ENCODE measurements at places on chromosomes 7 and 10.

DNA sequence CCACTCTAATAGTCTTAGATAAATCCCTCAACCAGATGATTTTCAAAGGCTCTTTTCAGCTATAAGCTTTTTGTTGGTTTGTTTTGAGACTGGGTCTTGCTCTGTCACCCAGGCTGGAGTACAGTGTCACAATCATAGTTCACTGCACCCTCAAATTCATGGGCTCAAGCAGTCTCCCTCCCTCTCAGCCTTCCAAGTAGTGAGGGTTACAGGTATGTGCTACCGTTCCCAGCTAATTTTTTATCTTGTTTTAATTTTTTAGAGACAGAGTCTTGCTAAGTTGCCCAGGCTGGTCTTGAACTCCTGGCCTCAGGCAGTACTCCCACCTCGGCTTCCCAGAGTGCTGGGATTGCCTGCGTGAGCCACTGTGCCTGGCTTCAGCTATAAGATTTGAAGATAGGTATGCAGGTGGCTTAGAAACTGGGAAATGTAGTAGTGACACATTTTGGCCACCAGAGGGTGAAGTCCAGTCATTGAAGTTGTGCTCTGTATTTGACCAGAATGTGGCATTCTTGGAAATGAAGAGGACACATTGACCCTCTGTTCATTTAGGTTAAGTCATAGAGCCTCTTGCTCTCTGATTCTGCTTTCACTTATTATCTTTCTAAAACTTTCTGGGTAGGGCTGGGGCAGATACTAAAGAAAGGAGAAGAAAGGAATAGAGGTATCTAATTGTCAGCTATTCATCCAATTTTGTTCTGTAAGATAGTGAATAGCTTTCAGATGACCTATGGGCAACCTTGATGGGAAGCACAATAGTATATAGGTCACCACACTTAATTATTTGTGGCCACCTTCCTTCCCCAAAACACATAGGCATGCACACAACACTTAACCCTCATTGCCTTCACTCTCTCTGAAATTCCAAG, 36.0 kb downstream of the R3HCC1L start:
- DNase-seq: no peak

GRCh38 chr10:130180416-130180815, 44.2 kb downstream of the GLRX3 start:
- DNase-seq: no peak

DNA sequence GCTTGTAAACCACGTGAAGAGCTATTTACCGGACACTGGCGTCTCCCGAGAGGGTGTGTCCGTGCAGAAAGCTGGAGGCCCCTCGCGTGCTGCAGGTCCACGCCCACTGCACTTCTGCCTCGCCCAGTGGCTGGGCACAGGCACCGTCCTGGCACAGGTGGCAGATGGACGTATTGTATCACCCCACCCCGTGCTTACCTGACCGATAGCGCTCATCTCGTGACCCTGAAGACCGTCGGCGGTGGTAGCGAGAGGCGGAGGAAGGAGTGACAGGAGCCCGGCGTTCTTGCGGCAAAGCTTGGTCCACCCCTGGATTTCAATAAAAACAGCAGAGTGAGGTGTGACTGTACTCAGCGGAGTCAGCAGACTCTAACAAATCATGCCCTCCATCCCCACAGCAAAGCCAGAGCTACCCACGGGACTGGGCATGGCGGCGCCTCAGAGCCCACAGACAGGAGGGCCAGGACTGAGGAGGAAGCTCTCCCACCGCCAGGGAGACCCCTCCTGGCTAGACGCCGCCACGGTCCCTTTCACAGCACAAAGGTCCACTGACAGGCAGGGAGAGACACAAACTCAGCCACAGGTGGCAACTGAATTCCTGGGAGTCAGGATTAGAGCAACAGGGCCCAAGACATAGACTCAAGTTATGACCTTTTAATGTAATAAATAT, 217.1 kb downstream of the DIP2C start:
- no peak for DNase-seq

GRCh38 chr7:139767561-139767982, 10.2 kb downstream of the HIPK2 start:
- no peak for DNase-seq

DNA sequence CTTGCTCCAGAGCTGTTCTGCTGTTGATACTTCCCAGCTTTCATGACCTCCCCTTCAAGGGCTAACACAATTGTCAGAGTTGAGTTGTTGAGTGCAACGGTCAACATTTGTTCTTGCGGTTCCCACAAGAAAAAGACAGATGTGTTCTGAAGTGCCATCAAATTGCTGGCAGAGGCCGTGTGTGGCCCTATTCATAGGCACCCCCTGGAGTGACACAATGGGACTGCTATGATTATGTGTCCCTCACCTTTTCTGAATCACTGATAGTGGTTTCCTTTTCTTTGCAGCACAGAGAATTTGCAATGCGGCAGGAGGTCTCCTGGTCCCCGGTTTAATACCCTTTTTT, 5.8 kb upstream of the IGFBP1 start:
- DNase-seq: no peak

GRCh38 chr10:77544617-77545016, 93.0 kb downstream of the KCNMA1 start:
- DNase-seq: no peak

- no peak for DNase-seq
Observed at GRCh38 chr7:116618338-116619128, 53.5 kb upstream of the MET start.

DNA sequence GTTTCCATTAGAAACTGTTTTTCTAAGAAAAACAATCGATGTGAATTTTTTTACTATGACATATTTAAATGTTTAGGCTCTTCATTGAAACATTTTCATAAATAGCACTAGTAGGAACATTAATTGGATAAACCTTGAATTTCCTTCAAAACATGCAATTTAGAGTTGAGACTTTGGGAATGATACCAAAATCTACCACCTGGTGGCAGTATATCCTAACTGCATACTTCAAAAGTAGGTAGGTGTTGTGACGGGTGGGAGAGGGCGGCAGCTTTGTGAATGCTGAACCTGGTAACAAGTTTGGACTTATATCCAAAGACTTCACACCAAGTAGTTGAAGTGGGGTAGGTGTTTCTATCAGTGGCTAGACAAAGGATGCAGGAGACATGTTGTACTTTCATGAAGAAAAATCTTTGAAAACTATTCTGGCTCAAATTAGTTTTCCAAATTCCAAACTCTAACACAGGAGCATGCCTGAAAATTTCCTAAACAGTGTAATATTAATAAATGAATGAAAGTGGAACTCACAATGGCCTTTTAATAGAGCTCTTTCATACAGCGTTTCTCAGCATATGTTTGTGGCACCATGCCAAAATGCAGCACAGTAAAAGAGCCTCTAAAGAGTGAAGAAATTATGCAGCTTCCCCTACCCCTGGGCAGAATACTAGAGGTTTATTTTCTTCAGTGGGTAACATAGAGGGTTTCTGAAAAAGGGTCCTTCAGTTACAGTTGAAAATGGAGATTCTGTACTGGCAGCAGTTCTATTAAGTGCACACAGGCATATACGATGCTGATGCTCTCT, 201.0 kb upstream of the TPK1 start:
- peak; percentile 4 for DNase-seq

DNA sequence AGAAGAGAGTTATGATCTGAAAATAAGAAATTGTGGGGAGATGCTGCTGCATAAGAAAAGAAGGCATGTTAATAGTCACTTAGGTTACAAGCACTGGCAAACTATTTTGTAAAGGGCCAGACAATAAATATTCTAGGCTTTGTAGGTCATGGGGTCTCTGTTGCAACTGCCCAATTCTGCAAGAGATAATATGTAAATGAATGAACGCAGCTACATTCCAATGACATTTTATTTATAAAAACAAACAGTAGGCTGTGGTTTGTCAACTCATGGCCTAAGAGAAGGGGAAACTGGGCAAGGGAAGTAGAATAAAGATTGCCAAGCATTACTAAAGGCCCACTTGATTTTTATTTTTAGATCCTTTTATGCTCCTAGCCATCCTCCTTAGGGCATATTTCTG, 133.1 kb downstream of the RAPGEF5 start:
- DNase-seq: no peak

GRCh38 chr10:90031776-90032175, 330.4 kb downstream of the KIF20B start:
- no peak for DNase-seq

DNA sequence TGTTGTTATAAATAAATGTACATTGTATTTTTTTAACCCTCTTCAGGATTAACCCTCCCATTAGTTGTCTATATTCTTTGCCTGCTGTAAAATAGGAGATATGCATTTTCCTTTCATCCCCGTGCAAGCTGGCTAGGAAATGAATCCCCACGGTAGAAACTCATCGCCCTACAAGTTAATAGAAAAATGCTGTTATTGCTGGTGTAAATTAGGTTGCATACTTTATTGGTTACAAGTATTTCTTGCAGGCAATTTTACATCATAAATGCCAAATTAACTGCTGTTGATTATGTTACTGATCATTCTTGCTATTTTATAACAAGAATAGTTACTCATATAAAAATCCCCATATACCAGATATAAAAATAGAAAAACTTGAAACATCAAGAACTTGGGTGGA, 454.2 kb upstream of the KLF6 start:
- no peak for DNase-seq

DNA sequence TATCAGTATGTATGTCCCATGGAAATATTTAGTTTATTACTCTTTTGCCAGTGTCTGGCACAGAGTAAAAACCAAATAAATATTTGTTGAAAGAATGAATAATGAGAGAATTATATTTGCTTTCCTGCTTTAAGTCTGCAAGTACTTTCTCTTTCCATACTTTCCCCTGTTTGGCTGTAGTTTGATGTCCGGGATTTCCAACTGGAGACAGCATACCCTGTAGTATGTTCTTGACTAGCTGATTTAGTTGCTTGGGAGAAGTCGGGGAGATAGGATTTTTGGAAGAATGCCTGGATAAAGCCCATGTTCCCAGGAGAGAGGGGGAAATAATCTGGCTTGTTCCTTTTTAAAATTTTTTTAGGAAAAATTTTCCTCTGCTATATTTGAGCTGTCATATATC, 516.1 kb downstream of the CCSER2 start:
- no peak for DNase-seq

DNA sequence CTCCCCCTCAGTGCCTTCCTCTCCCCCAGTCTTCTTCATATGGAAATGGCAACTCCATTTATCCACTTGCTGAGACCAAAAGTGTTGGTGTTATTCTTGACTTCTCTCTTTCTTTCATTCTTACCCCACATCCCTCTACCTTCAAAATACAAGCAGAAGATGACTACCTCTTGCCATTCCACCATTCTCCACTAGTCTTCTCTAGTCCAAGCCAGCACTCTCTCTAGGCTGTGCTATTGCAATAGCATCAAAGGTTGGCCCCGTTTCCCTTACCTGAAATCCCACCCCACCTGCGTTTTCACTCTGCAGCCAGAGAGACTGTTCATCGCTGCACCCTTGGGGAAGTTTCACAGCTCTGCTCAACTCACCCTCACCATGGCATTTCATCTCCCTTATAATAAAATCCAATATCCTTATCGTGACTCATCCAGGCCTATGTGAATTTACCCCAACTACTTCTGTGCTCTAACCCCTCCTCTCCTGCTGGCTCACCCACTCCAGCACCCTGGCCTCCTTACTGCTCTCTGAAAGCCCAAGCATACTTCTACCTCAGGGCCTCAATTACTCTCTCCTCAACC, 109.1 kb downstream of the LSM5 start:
- DNase-seq: no peak

GRCh38 chr10:79932841-79933379, 16.0 kb downstream of the SFTPD start:
- DNase-seq: no peak

GRCh38 chr7:65804887-65805286, 68.0 kb upstream of the VKORC1L1 start:
- DNase-seq: no peak

DNA sequence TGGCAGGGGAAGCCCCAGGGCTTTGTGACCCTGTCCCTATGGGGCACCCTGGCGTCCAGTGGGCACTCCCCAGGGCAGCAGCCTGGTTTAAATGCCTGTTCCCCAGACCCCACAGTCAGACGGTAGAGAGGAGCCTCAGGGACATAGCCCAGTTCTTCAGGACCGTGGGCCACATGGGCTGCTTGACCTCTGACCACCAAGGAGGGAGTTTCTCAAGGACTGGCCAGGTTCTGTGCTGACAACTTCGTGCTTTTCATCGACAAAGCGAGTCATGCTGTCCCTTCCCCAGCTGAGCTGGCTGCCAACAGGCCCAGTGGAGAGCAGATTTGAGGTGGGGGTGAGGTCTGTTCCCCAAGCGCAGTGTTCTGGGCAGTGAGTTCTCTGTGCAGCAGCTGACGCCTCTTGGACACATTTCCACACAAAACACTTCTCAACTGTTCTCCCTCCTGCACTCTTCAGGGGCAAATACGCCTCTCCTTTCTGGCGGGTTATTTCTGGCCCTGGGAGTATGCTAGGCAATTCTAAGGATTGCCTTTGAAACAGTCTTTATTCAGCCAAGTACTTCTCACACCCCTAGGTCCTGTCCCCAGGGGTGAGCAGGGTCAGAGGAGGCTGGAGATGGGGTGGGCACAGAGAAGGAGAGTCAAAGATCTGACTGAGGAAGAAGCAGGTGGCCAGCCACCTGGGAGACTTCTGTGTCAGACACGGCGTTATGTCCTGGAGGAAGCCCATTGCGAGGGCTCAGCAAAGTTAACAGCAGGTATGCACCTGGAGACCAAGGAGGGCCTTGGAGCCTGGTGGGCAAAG, 57.3 kb upstream of the CAMK2B start:
- no peak for DNase-seq

DNA sequence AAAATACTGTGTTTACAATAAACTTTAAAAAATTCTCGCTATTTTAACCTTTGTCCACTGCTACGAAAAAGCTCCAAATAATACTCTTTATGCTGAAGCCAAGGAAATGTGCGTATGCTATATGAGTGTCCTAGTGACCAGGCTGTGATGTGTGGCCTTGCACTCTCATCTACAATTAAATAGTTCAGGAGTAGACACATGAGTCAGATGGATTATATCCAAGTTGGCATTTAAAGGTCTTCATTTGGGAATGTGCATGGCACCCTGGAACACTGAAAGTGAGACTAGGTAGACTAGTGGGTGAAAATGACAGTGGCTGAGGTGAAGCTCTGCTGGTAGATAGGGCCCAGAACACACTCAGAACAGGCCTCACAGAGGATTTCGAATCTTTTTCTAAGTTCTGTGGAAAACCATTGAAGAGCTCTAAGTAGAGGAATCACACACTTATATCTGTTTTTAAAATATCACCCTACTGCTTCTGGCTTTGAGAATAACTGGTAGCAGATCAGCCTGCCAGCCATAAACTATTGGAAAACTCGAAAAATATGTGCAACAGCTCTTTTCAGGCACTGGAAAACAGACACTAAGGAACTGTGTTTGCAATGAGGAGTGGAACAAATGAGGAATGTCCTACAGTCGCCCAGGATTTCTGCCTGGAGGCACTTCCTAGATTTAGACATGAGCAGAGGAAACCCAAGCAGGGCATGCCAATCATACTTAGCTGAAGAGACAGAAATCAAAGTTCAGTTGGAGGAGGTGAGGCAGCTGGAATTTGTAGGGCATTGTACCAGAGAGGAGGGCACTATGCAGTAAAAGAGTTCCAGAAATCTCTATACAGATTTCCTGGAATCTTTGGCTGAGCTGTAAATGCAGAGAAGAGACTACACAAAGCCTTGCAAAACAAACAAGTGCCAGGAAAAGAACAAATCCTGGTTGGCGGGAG, 603.8 kb upstream of the LRRTM3 start:
- no peak for DNase-seq
